ENCODE measurements at places on chromosomes 6 and 20.

DNA sequence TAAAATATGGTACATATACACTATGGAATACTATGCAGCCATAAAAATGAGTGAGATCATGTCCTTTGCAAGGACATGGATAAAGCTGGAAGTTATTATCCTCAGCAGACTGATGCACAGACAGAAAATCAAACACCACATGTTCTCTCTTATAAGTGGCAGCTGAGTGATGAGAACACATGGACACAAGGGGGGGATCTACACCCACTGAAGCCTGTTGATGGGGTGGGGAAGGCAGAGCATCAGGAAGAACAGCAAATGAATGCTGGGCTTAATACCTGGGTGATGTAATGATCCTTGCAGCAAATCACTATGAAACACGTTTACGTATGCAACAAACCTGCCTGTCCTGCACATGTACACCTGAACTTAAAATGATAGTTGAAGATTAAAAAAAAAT lies 71.3 kb downstream of the MANEA start:
- peak; percentile 20 for DNase-seq

- no peak for DNase-seq
Measured at GRCh38 chr6:169702840-169703246, 917 bp downstream of the C6orf120 start.

DNA sequence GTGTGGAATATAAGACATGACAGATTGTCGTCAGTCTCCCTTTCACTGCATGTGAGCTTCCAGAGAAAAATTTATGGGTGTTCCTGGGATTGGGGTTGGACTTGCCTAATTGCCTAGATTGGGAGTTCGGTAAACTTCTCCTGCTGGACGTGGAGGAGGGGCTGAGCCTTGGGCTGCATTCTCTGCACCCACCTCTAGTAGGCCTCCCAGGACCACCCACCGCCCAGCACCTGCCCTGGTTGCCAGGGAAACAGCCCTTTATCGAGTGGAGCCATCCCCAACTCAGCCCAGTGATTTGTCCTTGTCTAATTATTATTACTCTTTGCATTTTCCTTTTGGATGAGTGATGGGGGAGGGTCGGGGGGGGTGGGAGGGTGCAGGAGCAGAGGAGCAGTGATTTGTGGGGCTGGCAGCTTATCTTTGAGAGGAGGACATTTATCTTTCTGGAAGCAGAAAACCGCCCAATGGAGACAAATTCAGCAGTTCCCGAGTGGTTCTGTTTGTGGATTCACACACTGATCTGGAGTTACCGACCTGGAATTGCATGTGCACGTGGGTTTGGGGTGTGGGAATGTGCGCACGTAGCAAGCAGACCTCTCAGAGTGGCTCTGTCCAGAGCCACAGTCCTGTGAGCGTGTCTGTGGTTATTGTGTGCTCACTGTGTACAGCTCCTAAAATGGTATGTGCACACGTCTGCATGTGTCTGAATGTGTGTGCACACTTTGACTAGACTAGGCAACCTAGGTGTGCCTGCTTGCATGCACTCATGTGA lies 104.5 kb downstream of the DHX35 start:
- peak; percentile 90 for DNase-seq

DNA sequence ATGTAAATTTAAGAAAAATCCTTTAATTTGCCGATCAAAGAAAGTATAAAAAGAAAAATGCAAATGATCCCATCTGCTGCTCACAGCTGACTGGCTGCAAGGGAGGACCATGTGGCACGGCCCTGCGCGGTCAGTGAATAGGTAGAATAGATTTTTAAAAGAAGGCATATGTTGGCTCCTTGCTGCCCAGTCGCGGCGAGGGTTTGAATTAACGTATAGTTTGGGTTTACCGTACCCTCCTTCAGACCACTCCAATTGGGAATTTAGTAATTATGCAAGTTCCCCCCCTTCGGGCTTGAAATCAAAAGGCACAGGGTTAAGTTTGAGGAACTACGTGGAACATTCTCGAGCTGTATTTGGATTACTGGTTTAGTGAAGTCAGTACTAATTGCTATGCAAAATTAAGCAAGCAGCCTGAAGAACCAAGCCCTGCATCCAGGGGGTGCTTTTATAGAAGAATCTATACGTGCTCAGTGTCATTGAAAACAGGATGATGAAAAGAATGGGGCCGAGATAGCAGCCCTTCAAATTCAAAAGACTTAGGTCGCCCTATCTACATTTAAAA lies 1.1 kb upstream of the BEND3 start:
- peak; percentile 67 for DNase-seq

DNA sequence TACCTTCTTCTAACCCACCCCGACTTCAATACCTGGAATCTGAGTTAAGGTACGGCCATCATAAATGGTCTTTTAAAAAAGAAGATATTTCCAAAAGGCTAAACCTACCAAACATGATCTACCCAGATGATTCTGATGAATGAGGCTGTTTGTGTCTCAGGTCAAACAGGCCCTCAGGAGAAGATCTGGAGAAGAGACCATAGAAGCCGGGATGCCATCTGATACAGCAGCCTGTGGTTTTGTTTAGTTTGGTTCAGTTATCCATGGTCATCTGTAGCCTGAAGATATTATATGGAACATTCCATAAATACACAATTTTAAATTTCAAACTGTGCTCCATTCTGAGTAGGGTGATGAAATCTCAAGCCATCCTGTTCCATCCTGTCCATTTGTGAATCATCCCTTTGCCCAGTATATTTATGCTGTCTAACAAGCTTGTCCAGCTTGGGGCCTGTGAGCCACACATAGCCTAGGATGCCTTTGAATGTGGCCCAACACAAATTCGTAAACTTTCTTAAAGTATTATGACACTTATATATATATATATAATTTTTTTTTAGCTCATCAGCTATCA lies 4.0 kb upstream of the CAP2 start:
- DNase-seq = no peak

GRCh38 chr6:30776390-30777154 lies 32.2 kb upstream of the IER3 start:
- no peak for DNase-seq

DNA sequence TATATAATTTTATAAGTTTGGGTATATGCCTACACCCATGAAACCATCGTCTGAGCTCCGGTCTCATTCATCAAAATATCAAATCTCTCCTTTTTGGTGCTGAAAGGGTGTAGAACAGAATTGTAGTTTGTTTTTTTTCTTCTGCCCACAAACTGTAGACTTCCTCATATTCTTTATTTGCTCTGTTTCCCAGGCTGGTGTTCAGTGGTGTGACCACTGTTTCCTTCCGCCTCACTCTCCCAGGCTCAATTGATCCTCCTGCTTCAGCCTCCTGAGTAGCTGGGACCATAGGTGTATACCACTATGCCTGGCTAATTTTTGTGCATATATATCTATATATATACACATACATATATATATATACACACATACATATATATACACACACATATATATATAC lies 139.6 kb upstream of the HCRTR2 start:
- no peak for DNase-seq

DNA sequence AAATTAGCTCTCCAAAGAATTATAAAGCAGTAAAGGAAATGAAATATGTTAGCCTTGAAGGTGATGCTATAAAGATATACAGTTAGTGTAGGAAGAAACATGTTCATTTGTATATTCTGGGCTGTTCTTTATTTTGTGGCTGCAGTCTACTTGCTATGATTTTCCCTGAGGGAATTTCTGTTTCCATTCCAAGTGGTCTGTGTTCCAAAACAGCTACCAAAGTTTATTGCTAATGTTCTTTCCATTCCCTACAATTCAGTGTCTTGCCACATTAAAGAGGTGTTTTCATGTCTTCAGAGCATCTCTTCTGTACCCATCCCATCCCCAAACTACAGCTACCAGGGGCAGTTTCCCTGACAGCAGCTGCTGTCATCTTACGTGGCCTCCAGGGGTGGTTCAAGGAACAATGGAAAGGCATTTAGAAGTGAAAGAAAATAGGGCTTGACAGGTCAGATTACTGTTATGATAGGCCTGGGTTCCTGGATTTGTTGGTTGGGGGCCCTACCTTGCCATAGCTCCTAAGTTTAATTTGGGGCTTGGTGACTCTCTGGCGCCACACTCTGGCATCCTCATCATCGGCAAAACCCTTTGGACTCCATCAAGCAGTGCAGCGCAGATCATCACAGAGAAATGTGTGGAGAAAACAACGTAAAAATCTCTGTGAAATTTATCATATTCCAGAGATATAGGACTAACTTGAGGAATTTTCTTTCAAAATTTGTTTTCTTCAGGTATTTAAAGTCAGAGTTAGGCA lies 33.8 kb upstream of the AIG1 start:
- DNase-seq = peak; percentile 63

DNA sequence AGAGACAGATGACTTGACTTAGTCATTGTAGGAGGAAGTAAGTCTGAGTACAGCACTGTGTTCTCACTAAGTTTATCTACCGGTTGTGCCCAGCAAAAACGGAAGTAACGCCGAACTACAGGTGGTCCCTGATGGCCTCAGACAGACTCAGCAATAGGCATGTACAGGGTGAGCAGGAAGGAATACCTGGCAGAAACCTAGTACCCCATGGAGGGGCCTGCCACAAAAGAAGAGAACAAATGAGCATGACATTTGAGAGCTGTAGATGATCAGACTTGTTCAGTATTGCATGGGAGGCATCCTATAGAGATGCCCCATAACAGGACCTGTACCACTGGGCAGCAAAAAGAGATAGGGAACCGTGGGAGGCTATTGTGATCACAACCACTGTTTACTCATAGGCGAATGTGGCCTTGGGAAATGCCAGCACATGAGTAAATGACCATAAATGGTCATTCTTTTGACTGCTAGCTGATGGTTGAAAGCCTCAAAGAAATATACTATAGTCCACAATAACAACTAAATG lies 106.4 kb upstream of the TAB2 start:
- DNase-seq = no peak

GRCh38 chr6:133871131-133871530 lies 17.8 kb upstream of the TCF21 start:
- DNase-seq = no peak

DNA sequence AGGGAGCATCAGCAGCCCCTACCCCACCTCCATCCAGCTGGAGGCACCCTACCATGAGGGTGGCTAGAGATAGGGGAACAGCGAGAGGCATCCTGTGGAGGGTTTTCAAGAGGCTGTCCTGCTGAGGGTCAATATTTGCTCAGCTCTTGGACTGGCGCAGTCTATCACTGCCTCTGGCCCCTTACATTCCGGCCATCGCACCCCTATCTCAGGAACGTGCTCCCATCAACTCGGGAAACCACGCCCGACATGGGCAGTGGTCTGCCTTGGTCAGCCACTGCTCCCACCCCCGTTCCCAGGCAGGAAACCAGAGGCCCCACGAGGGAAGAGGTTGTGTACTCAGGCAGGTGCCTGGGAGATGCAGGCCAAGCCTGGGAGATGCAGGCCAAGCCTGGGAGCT lies 57.9 kb downstream of the VEGFA start:
- no peak for DNase-seq

GRCh38 chr6:28856620-28857005 lies 67.2 kb downstream of the TRIM27 start:
- no peak for DNase-seq

DNA sequence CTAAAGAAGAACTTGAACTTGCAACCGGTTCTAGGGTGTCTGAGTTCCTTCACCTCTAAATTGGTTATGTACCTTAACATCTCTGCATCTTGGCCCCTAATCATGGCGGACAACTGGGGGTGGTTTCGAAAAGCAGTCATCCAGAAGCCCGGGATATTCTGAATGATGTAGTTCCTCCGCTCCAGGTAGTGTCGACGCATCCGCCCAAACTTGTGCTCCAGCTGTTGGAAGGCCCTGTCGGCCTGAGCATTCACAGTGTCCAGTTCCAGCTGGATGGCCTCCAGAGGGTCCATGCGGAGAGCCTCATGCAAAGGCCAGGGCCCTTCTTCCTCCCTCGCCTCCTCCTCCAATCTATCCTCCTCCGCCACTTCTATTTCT lies 887 bp downstream of the TSPYL1 start:
- DNase-seq = no peak

DNA sequence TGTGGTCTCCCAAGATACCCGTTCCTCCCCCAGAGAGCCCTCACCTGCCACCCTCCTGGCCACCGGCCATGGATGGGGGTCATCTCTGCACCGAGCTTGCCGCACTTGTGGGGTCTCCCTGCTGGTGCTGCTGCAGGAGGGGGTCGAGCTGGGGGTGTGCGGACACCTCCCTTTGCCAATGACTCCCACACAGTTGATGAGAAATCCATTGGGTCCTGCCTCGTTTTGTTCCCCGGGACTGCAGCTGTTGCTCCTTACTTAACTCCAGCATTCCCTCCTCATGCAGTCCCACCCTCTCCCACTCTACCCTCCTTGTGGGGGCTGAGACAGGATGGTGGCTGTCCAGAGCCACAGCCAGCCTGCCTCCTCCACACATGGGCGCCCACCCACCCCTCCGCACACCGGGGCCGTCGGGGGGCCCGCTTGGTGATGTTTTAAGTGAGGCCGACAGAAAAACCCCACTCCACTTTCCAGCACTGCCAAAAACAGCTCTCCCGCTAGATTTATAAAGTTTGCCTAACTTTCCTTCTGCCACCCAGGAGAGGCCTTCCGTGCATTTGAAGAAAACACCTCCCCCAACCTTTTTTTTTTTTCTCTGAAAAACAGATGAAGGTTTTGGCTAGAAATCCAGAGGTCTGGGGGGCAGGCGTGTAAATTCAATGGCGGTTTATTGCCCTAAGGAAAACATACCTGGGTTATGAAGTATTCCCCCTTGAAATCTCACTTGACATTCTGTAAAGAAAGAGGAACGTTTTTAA lies 53.5 kb upstream of the APCDD1L start:
- DNase-seq = no peak

DNA sequence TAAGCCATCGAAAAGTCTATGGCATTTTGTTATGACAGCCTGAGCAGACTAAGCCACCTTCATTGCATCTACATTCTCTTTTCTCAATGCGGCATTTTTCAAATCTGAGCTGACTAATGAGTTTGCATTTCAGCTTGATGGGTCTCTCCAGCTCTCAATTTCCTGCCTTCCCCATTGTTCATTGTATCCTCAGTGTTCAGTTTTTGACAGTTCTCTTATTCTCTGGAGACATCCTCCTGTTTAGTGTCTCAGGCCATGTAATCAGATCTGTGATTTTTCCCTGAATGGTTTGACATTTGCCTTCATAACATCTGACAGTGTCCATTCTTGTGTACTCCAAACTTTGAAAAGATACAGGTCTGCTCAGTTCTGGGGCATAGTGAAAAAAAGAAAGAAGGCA lies 27.9 kb upstream of the MCM3 start:
- no peak for DNase-seq

- DNase-seq = no peak
Measured at GRCh38 chr6:138307352-138307751, 70.4 kb upstream of the SMIM28 start.

GRCh38 chr6:92763274-92763584 lies 656.1 kb downstream of the EPHA7 start:
- DNase-seq = no peak

DNA sequence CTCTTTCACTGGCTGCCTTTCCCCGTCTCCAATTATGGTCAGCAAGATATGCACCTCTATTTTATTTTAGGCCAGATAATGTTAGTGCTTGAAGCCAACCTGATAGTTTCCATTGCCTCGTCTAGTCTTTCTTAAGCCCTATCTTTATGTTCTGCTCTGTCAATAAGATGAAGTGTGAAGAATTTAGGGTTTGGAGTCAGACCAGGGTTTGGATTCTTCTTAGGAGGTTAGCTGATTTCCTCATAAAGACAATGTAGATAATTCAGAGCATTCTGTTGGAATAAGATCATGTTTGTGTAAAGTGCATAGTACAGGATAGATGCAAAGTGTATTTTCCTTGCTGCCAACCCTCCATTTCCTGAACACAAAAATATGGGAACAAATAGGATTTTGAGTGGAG lies 43.8 kb downstream of the PKIB start:
- DNase-seq = no peak
